Cortex of kidney (tissue), 1 donor: ENCODE measurements at places on chromosomes 5 and 9.

- DNase-seq: no peak
These were observed 29.8 kb downstream of the NEUROG1 start for GRCh38 chr5:135505973-135506372.

- no peak for DNase-seq
These were observed 9.8 kb downstream of the RNF183 start for GRCh38 chr9:113293285-113293878.

GRCh38 chr9:127979333-127980059 lies 1.3 kb downstream of the EEIG1 start:
- DNase-seq: no peak

- no peak for DNase-seq
These were observed 1088.1 kb downstream of the NR2F1-AS1 start for GRCh38 chr5:92492908-92493307.

DNA sequence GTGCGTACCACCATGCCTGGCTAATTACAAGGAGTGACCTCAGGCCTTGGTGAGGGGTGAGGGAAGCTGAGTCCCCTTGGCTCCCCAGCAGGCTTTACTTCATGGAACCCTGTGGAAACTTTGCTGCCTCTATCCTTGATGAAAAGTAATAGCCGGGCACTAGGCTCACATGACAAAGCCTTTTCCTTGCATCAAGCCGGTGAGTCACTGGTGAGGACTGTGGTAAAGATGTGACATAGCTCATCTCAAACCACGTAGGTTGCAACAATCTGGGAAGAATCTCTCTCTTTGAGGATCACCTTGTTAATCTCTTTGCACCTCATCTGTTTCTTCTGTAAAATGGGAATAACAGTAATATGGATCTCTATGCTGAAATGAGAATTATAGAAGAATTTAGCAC lies 116.3 kb upstream of the SLC25A48 start:
- DNase-seq: no peak

DNA sequence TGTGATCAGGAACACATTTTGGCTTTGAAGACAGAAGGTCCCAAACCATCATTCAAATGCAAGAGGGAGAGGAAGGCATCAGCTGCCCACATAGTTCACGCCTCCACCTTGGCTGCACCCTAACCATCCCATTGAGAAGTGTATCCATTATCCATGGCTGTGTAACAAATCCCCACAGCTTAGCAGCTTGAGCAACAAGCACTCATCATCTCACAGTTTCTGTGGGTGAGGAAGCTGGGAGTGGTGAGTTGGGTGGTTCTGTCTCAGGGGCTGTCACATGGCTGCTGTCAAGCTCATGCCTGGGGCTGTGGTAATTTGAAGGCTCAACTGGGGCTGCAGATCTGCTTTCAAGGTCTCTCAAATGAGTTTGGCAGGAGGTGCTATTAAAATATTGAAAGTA lies 23.0 kb upstream of the CEP72 start:
- no peak for DNase-seq

DNA sequence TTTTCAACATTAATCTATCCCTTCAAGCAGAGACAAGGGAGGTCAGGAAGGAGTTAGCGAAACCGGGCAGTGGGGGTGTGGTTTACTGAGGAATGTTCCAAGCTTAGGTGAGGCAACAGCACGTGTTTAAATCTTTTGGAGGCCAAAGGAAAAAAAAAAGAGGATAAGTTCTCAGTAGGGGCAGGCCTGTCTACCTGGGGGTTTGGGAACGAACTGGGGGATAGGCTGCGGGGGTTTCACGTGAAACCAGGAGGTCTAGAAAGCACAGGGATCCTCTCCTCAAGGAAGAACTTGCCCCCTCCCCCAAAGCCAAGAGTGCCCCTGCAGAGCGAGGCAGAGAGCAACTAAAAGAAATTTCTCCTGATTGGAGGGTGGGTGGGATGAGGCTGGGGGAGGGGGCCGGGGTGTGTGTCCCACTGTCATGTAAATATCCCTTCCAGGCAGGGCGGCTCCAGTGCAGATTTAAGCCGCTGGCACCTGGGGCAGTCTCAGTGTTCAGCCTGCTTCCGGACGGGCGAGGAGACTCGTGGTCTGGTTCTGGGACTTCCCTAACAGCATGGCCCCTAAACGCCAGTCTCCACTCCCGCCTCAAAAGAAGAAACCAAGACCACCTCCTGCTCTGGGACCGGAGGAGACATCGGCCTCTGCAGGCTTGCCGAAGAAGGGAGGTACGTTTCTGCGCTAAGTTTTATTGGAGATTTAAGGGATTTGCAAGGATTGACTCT lies 5.5 kb upstream of the SET start:
- DNase-seq: no peak

DNA sequence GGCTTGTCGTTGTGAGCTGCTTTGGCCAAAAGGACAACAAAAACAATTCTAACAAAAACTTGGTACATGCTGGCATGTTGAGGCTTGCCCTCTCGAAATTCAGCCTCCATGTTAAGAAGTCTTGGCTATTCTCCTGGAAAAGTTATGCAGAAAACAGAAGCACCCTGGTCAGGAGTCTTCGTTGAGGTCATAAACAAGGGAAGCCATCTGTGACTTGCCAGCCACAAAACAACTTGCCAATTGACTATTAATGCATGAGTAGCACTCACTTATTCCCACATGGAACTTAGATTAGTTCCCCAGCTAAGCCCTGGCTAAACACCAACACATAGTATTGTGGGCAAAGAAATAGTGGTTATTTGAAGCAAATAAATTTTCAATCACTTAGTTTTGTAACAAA lies 521.0 kb upstream of the CHD1 start:
- no peak for DNase-seq

- DNase-seq: no peak
These were observed 193.5 kb upstream of the TLX3 start for GRCh38 chr5:171115519-171115918.

DNA sequence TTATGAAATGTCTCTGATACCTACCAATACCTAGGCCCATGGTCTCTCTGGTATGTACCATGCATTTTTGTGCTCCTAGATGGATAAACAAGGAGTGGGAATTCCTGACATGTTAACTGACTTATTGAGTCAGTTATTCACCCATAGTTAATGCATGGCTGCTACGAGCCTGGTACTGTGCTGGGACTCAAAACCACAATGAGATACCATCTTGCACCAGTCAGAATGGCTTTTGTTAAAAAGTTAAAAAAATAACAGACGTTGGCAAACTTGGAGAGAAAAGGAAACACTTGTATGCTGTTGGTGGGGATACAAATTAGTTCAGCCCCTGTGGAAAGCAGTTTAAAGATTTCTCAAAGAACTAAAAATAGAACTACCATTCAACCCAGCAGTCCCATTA lies 293.8 kb downstream of the OSTF1 start:
- DNase-seq: no peak

DNA sequence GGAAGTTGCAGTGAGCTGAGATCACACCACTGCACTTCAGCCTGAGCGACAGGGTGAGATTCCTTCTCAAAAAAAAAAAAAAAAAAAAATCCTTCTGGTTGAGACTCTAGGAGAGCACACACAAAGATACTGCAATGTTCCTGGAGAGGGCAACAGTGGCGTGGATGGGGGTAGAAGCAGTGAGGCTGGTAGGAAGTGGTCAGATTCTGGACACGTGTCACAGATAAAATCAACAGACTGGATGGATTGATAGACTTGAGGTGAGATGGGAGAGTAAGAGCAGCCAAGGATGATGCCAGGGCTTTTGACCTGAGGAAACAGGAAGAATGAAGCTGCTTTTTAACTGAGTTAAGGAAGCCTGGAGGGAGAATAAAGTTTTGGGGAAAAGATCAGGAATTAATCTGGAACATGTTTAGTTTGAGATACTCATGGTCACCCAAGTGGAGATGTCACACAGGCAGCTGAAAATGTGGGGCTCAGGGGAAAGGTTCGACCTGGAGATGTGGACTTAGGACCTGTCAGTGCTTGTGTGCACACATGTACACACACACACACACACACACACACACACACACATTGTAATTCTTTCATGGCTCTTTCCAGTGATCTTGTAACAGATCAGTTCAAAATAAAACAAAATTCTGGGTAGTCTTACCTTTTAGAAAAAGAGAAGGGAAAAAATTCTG lies 88.1 kb downstream of the FANCC start:
- no peak for DNase-seq

- no peak for DNase-seq
These were observed 11.8 kb upstream of the HEXB start for GRCh38 chr5:74673011-74673790.

- no peak for DNase-seq
These were observed 4.2 kb downstream of the ADAM19 start for GRCh38 chr5:157571357-157571827.

DNA sequence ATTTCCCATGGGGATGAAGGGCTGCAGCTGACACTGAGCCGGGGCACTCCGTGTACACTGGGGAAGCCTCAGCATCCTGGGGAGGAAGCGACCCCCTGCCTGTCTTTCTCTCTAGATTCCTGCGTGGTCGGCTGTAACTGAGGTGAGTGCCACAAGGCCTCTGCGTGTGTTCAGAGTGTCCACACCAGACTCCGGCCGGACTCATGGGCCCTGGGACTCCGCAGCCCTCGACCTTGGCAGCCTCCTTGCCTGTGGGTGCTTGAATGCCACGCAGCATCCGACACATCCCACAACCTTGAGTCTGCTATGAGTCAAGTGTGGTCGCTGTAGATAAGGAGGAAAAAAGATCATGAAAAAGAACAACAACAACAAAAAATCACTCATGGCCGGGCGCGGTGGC lies 23.4 kb downstream of the PAEP start:
- DNase-seq: no peak

- no peak for DNase-seq
These were observed 21.4 kb downstream of the COL27A1 start for GRCh38 chr9:114176624-114177291.

DNA sequence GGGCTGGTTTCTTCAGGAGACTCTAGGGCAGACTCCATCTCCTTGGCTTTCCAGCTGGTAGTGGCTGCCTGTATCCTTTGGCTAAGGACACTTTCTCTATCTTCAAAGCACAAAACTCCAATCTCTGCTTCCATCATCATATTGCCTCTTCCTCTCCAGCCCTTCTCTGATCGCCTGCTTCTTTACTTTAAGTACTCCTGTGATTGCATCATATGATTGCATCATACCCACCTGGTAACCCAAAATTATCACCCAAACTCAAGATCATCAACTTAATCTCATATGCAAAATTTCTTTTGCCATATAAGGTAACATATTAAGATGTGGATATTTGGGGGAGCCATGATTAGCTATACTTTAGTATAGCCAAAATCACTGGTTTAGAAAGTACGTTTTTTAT lies 1092.6 kb upstream of the CDH6 start:
- no peak for DNase-seq

- DNase-seq: no peak
These were observed 2.5 kb downstream of the PTGES2 start for GRCh38 chr9:128124873-128125579.

DNA sequence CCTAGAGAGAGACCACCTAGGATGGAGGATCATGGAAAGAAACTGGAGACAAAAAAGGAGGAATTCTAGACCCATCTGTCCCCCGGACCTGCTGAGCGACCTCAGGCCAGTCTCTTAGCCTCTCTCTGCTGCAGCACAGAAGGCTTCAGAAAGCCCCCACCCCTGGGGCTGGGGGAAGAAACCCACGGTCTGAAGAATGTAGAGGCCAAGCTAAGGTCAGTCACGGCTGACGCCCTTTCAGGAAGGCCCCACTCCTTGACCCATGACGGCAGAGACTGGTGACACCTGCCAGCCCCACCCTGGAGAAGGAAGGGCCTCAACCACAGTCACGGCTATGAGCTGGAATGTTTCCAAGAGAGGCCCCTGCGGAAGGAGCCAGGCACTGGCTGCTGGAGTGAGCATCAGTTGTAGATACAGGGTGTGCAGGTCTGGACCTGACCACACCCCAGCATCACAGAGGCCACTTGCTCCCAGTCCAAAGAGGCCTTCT lies 120.5 kb upstream of the BOD1 start:
- DNase-seq: no peak

DNA sequence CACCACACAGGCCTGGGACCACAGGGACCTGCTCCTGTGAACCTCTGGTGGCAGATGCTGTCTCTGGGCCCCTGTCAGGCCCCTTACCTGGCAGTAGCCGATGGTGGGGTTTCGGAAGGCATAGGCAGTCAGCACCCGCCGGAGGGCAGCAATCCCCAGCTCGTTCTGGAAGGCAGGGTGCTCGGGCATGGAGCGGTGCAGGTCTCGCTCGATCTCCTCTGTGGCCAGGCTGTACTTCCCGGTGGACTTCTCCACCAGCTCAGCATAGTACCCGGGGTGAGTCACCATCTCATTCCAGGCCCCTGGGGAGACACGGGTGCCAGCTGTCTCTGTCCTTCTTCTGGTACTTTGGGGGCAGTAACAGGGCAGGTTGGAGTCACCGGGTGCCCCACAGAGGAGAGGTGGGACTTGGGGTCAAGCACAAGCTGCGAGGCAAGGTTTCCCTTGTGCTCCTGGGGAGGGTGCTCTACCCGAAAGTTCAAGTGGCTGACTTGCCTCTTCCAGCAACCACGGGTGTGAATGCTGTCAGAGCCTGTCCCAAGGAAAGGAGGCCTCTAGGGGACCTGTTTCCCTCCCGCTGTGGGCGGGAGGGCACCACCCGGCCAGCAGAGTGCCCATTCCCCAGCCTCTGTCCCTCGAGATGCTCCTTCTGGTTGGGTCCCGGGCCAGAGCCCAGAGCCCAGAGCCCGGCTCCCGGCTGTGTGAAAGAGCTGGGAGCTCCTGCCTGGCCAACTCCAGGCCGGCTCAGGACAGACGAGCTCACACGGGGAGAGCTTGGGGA lies 19.8 kb upstream of the MRNIP start:
- DNase-seq: no peak

DNA sequence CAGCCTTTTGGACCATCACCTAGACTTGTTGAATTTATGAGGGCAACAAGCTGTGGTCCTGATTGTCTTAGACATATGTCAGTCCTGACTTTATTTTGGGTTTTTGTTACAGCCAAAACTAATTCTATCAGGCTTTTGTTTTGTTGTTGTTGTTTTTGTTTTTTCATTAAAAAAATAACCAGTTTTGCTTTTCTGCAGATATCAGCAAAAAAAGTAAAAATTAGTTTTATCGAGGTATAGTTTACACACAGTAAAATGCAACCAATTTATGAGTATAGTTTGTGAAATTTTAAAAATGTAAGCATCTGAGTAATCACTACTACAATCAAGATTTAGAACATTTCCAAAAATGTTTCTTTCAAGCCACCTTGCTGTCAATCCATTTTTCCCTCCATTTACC lies 48.9 kb downstream of the WDR70 start:
- DNase-seq: no peak

DNA sequence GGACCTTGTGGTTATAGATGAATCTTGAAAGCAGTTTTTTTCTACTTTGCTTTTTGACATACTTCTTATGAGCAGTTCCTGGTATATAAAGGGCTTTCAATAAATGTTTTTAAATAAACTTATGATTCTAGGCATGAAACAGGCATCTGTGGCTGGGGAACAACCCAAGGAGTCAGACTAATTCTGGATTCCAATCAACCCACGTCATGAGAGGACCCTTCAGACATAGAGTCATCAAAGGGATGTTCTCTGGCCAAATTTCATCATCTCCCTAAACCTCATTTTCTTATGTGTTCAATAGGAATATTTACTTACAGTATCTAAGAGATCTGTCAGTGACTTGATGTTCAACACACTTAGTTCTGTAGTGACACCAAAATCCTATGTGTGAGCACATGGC lies 243.8 kb upstream of the ZNF462 start:
- no peak for DNase-seq

- no peak for DNase-seq
These were observed 236.8 kb upstream of the VLDLR start for GRCh38 chr9:2384741-2385140.
